Mesenchymal stem cell (in vitro differentiated cells and primary cell): ENCODE measurements at places on chromosomes 16 and 17.
A peak's percentile ranks its signal among the peaks of the same experiment; 100 is the strongest.

DNA sequence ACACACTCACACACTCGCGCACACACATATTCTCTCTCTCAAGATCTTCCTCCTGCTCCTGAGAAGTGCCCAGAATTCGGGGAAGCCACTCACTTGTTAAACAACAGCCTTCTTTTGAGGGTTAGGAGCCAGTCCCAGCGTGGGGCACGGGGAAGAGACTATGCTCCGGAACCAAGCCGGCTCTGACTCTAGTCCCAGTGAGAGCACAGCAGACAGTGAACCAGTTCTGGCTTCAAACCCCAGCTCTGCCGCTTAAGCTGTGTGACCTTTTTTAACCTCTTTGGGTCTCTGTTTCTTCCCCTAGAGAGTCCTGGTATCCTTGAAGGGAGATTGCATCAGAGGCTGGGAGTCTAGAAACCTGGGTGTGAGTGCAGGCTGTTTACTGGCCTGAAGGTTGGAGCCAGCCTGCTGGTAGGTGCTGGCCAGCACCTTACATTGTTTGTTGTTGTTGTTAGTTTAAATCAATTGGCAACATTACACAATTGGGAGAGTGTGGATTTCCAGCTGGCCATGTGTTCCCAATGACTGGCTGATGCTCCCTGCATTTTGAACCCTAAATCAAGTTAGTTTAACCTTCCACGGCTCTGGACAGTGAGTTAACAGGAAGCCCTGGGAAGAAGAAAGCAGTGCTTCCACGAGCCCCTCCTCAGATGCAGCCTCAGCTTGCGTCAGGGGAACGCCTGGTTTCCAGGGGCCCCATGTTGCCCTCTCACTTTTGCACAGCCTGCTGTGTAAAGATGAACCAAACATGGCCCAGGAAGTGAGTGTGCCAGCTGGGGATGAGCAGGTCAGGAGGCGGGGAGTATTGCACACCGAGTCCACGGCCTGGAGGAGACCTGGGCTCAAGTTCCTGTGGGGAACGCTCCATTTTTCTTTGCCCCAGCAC lies 71.5 kb downstream of the GAS7 start:
- no peaks in the 10 kb centered on the region for H3K27me3 ChIP-seq
- H3K36me3 ChIP-seq: peaks cover 3% of the 10 kb centered on the region
- DNase-seq: peak; percentile 97
- H3K4me1 ChIP-seq: peaks cover 31% of the 10 kb centered on the region
- H3K4me3 ChIP-seq: peak overlapping the region; percentile 75
- peak overlapping the region; percentile 94 for H3K27ac ChIP-seq

DNA sequence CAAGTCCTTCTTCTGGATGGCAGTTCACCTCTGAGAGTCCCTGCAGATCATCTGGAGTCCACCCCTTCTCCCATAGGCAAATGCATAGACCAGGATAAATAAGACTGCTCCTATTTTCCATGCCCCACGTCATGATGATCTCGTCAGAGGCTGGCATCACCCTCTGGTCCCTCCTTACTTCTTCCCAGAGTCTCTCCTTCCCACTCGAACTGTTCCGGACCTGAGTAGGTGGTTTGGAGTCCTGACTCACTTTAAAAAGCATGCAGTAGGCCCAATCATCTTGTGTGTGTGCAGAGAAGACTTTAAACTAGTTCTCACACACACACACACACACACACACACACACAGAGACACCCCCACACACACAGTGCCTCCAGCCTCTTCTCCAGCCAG lies 72.0 kb downstream of the SOX9 start:
- no peak overlapping the region for H3K4me3 ChIP-seq
- no peaks in the 10 kb centered on the region for H3K36me3 ChIP-seq
- H3K27me3 ChIP-seq: no peaks in the 10 kb centered on the region
- H3K27ac ChIP-seq: no peak overlapping the region
- DNase-seq: no peak

DNA sequence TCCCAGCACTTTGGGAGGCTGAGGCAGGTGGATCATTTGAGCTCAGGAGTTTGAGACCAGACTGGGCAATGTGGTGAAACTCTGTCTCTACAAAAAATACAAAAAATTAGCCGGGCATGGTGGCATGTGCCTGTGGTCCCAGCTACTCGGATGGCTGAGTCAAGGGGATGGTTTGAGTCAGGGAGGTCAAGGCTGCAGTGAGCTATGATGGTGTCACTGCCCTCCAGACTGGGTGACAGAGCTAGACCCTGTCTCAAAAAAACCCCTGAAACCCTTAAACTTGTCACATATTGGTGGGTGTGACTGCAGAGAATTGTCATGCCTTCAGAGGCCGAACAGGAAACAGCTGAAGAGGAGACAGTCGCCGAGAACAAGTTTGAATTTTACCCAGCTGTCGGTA lies 13.4 kb downstream of the RPTOR start:
- H3K4me1 ChIP-seq: peaks cover 25% of the 10 kb centered on the region
- no peaks in the 10 kb centered on the region for H3K27me3 ChIP-seq
- H3K27ac ChIP-seq: no peak overlapping the region
- peaks cover 3% of the 10 kb centered on the region for H3K36me3 ChIP-seq
- no peak for DNase-seq
- H3K4me3 ChIP-seq: no peak overlapping the region

GRCh38 chr17:28811651-28812090 lies 30.9 kb downstream of the FAM222B start:
- H3K4me3 ChIP-seq: peak overlapping the region; percentile 89
- peaks cover 9% of the 10 kb centered on the region for H3K4me1 ChIP-seq
- H3K27ac ChIP-seq: peak overlapping the region; percentile 56
- no peaks in the 10 kb centered on the region for H3K27me3 ChIP-seq

- no peak overlapping the region for H3K4me3 ChIP-seq
- no peaks in the 10 kb centered on the region for H3K36me3 ChIP-seq
- no peak for DNase-seq
- H3K4me1 ChIP-seq: peaks cover 17% of the 10 kb centered on the region
- H3K27me3 ChIP-seq: peaks cover 20% of the 10 kb centered on the region
These were observed 17.8 kb upstream of the METRNL start for GRCh38 chr17:83061586-83061985.

GRCh38 chr17:50853781-50854180 lies 12.4 kb downstream of the TOB1 start:
- no peak overlapping the region for H3K27ac ChIP-seq
- peaks cover 4% of the 10 kb centered on the region for H3K27me3 ChIP-seq
- no peak overlapping the region for H3K4me3 ChIP-seq

GRCh38 chr16:85923153-85924021 lies 24.4 kb downstream of the IRF8 start:
- no peak overlapping the region for H3K27ac ChIP-seq
- H3K4me1 ChIP-seq: no peaks in the 10 kb centered on the region
- H3K27me3 ChIP-seq: peaks cover 26% of the 10 kb centered on the region
- peaks cover 2% of the 10 kb centered on the region for H3K36me3 ChIP-seq
- peak; percentile 98 for DNase-seq

DNA sequence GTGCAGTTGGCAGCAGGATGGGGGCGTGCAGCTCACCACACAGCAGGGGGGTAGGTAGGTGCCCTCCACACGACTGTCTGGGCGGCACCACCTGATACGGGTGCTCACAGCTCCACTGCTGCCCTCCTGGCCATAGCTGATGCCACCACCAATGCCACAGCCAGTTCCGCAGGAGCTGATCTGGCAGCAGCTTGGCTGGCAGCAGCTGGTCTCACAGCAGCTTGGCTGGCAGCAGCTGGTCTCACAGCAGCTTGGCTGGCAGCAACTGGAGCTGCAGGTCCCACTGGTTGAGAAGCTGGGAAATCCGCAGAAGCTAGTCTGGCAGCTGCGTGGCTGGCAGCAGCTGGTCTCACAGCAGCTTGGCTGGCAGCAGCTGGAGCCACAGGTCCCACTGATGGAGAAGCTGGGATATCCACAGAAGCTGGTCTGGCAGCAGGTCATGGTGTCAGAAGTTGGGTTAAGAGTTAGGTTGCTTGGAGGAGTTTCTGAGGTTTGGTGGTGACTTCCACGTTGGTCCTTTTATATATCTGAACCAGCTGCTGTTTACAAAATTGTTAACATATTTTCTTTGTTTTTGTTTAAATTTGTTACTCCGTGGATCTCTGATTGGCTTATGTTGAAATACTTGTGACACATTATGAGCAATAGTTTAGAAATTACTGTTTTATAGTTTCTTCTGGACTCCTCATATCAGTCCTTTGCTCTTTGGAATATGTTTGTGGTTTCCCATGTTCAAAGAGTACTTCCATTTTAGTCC lies at the start of gene KRTAP1-5:
KRTAP1-5 (minus strand) TSS at position 494 of the 757 bp plus-strand sequence; CDS start at position 441, 53 bp downstream.
- peaks cover 3% of the 10 kb centered on the region for H3K4me1 ChIP-seq
- no peak within 1 kb of the TSS for H3K27ac ChIP-seq
- H3K27me3 ChIP-seq: no peaks in the 10 kb centered on the region
- H3K36me3 ChIP-seq: no peaks in the 10 kb centered on the region

DNA sequence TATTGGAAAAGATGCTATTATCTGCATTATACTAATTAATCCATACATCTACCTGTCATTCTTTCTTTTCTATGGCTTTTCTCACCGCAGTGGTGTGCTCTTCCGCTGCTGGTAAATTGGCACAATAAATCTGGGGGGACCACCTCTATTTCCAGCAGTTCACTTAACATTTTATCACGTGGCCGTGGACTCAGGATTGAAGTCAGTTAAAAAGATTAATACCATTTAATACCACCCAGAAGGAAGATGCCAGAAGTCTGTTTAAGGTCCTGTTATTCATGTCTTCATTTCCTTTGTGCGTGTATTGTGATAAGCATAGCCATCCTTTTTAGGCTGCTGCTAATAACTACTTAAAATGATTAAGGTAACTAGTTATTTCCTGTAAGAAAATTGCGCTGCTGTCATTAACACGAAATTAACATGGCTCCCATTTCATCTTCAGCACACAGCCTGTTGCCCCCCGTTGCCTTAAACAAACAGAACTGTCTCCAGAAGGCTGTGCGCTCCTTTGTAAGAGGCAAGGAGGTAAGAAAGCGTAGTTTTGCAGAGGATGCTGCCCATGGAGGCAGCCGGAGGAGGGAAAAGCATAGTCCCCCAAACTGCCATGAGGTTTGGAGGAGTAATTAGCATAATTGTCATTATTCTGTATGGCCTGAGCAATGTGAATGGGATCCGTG lies 414.4 kb downstream of the UTP18 start:
- no peak overlapping the region for H3K4me3 ChIP-seq
- DNase-seq: no peak
- no peaks in the 10 kb centered on the region for H3K4me1 ChIP-seq
- no peak overlapping the region for H3K27ac ChIP-seq

DNA sequence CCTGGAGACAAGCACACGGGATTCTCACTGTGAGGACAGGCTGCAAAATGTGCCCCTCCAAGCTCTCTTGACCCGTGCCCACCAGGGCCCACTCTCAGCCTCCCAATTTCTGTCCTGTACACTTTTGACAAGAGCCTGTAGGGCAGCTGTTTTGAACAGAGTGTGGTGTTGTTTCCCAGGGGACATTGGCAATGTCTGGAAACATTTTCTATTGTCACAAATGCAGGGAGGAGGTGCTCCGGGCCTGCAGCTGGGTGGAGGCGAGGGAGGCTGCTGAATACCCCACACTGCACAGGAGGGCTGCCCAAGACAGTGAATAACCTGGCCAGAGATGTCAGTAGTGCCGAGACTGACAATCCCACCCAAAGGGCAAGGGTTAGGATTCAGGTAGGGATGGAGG lies 10.5 kb downstream of the CEP295NL start:
- peaks cover 52% of the 10 kb centered on the region for H3K36me3 ChIP-seq
- no peak for DNase-seq
- no peak overlapping the region for H3K4me3 ChIP-seq
- H3K27me3 ChIP-seq: no peaks in the 10 kb centered on the region
- H3K27ac ChIP-seq: no peak overlapping the region

- no peaks in the 10 kb centered on the region for H3K36me3 ChIP-seq
- peaks cover 28% of the 10 kb centered on the region for H3K27me3 ChIP-seq
- no peak for DNase-seq
- no peak overlapping the region for H3K4me3 ChIP-seq
- H3K27ac ChIP-seq: no peak overlapping the region
- H3K4me1 ChIP-seq: peaks cover 8% of the 10 kb centered on the region
These were observed 7.1 kb upstream of the TMC5 start for GRCh38 chr16:19410435-19411171.

DNA sequence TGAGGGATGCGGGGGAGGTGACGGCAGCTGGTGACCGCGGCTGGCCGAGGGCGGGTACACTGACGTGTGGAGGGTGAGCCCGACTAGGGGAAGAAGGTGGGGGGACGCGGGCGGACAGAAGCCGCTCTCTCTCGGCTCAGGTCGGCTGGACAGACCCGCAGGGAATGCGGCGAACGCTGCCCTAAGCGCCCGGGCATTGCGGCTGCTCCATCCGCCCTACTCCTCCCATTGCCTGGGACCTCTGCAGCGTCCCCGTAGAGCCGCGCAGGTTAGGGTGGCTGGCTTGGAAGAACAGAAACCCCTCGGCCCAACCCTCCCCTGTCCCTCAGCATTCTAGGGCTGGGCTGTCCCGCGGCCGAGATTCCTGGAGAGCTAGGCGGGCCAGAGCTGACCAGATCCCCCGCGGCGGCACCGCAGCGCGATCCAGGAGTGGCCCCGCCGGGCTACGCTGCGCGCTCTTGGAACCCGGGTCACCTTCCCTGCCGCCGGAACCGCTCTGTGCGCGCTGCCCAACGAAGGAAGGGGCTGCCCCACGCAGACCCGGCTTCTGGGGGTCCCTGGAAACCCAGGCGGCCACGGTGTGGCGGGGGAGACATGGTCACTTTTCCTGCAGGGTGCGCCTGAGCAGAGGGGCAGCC lies 3.0 kb downstream of the DLX4 start:
- no peak for DNase-seq
- H3K4me3 ChIP-seq: peak overlapping the region; percentile 16
- H3K27ac ChIP-seq: no peak overlapping the region
- H3K27me3 ChIP-seq: peaks cover 97% of the 10 kb centered on the region

DNA sequence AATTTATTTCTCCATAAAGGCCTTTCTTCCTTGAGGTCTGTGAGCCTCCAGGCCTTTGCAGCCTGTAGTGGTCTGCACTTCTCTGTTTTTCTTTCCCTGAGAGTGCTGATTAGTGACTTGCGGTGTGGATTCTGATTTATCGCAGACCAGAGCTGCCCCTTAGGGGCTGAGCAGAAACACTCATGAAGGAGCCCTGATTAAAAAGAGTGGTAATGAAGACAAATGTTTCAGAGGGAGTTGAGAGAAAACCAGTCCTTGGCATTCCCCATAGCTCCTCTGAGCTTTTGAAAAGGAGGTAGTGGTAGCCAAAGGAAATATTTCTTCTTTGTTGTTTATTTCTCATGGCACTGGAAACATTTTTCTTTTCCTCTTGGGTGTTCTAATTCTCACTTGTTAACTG lies 268.1 kb upstream of the TBX2 start:
- H3K4me3 ChIP-seq: no peak overlapping the region
- H3K4me1 ChIP-seq: no peaks in the 10 kb centered on the region
- no peaks in the 10 kb centered on the region for H3K27me3 ChIP-seq

DNA sequence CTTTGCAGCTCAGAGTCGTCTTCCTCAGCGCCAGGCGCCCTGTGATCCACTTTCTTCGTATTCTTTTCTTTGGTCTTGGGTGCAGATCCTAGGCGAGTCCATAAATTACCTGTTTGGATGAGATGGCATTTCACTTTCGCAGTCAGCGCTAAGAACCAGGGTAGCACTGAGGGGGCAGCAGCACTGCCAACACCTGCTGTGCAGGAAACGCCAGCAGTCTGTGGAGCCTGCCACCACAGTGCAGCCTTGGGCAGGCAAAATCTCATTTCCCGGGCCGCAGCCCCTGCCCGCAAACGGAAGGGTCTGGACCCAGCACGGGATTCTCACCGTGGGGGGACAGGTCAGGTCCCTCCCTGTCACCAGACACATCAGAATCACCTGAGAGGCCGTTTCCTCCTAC lies 12.2 kb upstream of the ITGAE start:
- peaks cover 8% of the 10 kb centered on the region for H3K4me1 ChIP-seq
- H3K27ac ChIP-seq: no peak overlapping the region
- H3K27me3 ChIP-seq: no peaks in the 10 kb centered on the region
- H3K4me3 ChIP-seq: no peak overlapping the region
- H3K36me3 ChIP-seq: peaks cover 87% of the 10 kb centered on the region
